ENCODE measurements at places on chromosomes 5 and 9. TPM values are rescaled to one million over a fixed set of nuclear protein-coding genes. Genes with fewer than 3 reads are reported as not detected.

DNA sequence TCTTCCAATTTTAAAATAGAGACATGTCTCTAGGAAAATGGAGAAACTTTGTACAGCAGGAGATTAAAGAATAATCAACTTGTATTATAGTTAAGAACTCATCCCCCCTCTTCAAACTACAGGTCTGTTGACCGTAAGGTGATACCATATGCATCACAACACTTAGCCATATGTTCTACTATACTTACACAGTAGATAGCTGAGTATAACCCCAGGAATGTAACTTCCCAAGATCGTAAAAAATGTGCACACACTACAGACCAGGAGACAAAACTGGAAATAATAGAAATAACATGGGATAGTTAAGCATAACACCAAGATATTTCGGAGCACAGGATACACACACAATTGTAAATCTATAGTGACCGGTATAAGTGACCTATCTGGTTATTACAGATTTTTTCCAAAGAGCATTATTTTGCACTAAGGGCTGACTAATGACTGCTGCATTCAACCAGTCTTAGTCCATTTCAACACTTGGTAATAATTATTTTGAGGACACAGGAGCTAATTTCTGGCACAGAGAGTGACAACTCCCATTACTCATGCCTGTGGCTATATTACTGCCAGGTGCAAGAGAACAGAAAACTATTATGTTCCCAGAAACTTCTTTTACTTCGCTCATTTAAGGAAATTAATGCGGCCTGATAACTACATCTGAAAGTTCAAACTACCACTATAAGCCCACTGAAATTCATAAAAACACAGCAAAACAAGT lies 15.4 kb upstream of the ZNF622 start:
- no peak for DNase-seq
- no peak overlapping the region for H3K27ac ChIP-seq
- H3K4me3 ChIP-seq, result no peak overlapping the region
- H3K27me3 ChIP-seq, result no peaks in the 10 kb centered on the region
- H3K36me3 ChIP-seq, result no peaks in the 10 kb centered on the region

DNA sequence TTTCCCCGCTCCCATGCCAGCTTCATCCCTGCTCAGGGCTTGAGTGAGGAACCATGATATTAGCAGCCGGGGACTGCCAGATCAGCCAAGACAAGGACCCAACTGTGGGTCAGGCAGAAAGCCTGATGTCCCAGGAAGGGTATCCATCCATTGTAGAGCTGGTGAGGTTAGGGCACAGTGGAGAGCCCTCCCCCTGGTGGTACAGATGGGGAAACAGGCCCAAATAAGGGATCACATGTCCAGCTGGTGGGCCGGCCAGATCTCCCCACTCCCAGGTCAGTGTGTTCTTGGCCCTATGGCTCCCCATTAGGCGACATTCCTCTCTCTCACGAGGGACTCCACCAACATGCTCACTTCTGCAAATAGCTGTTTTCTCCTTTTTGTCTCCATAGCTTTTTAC lies 9.0 kb downstream of the CDX1 start:
- H3K27ac ChIP-seq, result no peak overlapping the region
- DNase-seq, result no peak
- no peak overlapping the region for H3K4me3 ChIP-seq
- no peaks in the 10 kb centered on the region for H3K27me3 ChIP-seq
- H3K4me1 ChIP-seq, result peaks cover 23% of the 10 kb centered on the region

- no peaks in the 10 kb centered on the region for H3K36me3 ChIP-seq
- no peak overlapping the region for H3K4me3 ChIP-seq
- H3K4me1 ChIP-seq, result peaks cover 25% of the 10 kb centered on the region
- H3K27ac ChIP-seq, result peak overlapping the region; percentile 31
Observed at GRCh38 chr5:52894451-52894850, 94.7 kb upstream of the ITGA2 start.

RPL7A gene
- polyA plus RNA-seq, result 404 TPM

DNA sequence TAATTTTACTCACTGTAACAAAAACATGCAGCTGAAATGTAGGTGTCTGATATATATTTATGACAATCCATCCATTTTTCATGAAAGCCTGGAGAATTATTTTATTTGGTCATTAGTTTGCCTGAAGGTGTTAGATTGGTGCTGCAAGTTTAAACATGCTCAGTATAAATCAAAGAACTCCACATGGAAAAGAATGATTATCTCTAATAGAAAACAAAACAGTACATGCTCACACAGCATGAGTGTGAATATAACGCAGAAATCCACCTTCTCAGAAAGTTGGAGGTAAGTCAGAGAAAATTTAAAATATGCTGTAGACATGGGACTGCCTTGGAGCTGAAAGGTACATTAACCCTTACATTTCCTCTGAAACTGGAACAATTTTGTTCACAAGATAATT lies 165.5 kb upstream of the RGS7BP start:
- no peaks in the 10 kb centered on the region for H3K36me3 ChIP-seq
- no peak for DNase-seq
- no peak overlapping the region for H3K4me3 ChIP-seq
- no peaks in the 10 kb centered on the region for H3K27me3 ChIP-seq
- no peaks in the 10 kb centered on the region for H3K4me1 ChIP-seq

CCL27 gene
- polyA plus RNA-seq, result 0.81 TPM

EIF4E1B gene
- not detected for polyA plus RNA-seq

HK3 gene
- not detected for polyA plus RNA-seq

SPATA31A3 gene
- not detected for polyA plus RNA-seq

DNA sequence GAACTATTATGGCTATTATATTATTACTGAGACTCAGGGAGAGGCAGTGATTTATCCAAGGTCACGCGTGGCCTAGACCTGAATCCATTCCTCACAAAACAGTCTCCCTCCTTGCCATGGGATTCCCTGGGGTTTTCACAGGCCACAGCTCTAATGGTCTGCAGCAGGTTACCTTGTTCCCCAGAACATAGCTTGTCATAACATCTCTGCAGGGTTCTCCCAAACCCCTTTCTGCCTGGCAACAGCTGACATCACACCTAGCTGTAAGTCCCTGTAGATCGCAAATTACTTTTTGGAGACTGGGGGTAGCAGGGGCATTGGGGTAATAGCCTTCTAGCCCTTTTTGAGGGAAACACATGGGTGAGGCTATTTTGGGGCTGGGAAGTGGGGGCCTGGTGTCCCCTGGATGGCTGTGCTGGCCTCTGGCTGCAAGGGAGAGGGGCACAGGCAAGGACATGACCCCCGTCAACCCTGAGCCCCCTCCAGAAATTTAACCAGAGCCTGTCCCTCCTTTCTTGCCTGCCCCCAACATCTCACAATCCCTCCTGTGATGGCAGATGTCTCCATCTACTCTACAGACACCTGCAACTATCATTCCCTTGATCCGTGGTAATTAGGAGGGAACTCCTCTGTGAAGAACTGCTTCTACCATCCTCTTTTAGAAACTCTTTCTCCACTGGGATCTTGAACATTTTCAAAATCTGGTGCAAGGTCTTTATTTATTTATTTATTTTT lies 1.3 kb downstream of the CD74 start:
- H3K4me3 ChIP-seq, result no peak overlapping the region
- H3K4me1 ChIP-seq, result peaks cover 5% of the 10 kb centered on the region
- no peaks in the 10 kb centered on the region for H3K36me3 ChIP-seq
- DNase-seq, result peak; percentile 34
- H3K27me3 ChIP-seq, result no peaks in the 10 kb centered on the region
- peak overlapping the region; percentile 80 for H3K27ac ChIP-seq

NR2F1 gene
- polyA plus RNA-seq, result 8.9 TPM

- no peaks in the 10 kb centered on the region for H3K4me1 ChIP-seq
- H3K36me3 ChIP-seq, result no peaks in the 10 kb centered on the region
- H3K27ac ChIP-seq, result no peak overlapping the region
- no peak overlapping the region for H3K4me3 ChIP-seq
- DNase-seq, result no peak
Observed at GRCh38 chr9:97769208-97769607, 72.1 kb upstream of the XPA start.

Measured in hepatocyte (in vitro differentiated cells).